ENCODE measurements at places on chromosomes 5 and 9.

GRCh38 chr5:115641948-115642347, 16.1 kb upstream of the TMED7 start:
- DNase-seq: no peak

GRCh38 chr9:19028835-19029451, 4.1 kb downstream of the SAXO1 start:
- DNase-seq: peak; percentile 23

GRCh38 chr5:40078898-40079575, 600.7 kb upstream of the PTGER4 start:
- no peak for DNase-seq

- DNase-seq: no peak
Measured at GRCh38 chr9:12554636-12555035, 138.5 kb upstream of the TYRP1 start.

GRCh38 chr5:157772127-157772526, 28.6 kb downstream of the LSM11 start:
- no peak for DNase-seq

DNA sequence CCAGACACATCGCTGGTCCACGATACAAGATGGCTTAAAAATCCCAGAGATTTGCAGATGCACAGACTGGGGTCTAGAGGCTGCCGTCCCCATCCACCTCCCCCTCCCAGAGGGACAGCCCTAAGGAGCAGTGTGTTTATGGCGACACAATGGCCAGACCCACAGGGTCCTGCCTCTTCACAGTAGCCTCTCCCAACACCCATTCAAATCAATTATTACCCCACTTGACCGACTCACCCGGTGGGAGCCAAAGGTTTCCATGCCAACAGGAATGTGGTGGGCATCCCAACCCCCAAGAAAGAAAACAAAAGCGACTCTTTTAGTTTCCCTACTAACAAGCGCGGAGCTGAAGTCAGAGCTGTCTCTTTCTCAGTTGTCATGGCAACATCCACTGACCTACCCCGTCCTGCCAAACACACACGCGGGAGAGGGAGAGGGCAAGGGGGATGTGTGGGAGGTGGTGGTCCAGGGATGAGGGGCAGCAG, 209.0 kb downstream of the TTLL11 start:
- DNase-seq: no peak

DNA sequence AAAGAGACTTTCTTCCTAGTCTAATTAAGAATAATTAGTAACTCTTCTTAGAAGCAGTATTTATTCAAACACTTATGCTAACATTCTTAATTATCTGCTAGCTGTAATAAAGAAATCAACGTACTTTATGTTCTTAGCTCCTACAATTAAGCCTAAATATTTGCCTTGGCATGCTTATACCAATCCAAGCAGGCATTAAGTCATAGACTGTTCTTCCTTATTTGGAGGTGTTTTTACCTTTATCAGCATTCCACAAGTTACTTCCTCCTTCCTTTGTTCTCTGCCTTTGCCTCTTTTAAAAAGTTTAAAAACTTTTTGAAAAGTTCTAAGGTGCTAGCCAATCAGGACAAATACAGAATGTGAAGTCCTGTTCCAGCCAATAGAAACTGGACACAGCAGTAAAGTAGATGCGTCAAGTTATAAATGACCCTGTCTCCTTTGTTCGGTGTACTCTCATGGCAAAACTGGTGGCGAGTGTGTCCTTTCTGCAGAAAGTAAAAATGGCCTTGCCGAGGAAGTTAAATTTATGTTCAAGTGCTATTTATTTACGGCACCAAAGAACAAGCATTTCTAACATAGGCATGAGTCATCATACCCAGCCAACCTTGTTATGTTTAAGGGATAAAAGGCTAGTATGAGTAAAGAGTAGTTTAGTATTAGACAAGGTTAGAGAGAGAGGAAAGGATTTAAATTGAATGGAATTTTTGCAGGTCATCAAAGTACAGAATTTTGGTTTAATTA, 58.6 kb downstream of the GPBP1 start:
- no peak for DNase-seq

- DNase-seq: no peak
Measured at GRCh38 chr5:90844931-90845330, 286.3 kb downstream of the ADGRV1 start.

DNA sequence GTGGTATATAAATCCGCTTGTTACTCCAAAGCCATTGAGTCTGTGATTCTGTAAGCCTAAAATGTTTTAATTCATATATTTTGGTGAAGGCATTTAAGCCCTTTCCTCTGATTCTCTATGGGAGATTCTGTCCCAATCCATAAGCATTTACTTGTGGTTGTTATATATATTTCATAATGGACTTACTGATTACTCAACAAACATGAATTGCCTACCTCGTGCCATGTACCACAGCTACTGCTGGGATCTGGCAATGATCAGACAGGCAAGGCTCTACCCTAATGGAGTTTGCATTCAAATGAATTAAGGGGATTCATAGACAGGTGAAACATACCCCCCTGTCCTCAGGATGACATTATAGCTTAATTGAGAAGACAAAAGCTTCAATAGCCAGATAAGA, 54.5 kb downstream of the C9orf152 start:
- DNase-seq: no peak

DNA sequence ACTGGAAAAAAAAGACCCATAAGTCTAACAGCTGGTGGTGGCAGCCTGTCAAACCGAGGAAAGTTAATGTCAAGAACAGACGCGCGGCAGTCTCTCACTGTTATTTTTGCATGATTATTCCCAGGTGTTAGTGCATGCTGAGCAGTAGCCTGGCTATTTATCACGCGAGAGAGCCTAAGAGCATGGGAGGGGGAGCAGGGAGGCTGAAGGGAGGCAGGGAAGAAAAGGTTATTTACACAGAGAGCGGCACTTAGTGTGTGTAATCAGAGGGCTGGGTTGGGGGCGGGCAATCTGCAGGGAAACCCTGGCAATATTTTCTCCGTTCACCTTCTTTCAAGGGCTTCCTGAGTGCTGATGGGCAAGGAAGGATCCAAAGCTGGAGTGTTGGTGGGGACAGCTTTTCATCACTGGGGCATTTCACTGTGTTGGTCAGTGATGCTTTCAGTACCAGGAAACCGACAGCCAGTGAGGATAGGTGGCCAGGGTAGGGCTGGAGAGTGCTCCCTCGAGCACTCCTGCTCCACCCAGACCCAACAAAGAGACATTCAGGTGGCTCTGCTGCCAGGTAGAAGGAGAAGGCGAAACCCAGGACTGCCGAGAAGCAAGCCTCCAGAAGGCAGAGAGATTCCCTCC, 39.6 kb downstream of the ZNF608 start:
- DNase-seq: no peak

GRCh38 chr5:151897896-151898295, 26.8 kb downstream of the GLRA1 start:
- no peak for DNase-seq

- no peak for DNase-seq
Measured at GRCh38 chr5:123753937-123754891, 242.2 kb downstream of the CSNK1G3 start.

DNA sequence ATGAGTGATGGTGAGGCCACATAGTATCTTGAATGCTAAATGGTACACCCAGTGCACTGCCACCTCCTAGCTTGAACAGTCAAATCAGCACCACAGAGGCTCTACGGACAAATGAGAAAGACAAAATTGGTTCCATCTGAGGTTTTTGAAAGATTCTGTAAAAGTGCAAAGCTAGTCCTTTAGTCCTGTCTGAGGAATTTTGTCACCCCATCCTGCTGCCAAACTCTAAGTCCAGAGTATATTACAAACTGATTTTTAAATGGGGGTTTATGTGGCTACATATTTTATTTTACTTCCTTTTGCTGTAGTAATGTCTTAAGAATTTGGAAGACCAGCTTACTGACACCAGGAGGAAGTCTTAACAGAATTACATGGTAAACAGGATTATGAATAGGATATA, 7.7 kb downstream of the FREM1 start:
- no peak for DNase-seq

- DNase-seq: no peak
Measured at GRCh38 chr9:13110766-13111417, 168.6 kb downstream of the MPDZ start.

DNA sequence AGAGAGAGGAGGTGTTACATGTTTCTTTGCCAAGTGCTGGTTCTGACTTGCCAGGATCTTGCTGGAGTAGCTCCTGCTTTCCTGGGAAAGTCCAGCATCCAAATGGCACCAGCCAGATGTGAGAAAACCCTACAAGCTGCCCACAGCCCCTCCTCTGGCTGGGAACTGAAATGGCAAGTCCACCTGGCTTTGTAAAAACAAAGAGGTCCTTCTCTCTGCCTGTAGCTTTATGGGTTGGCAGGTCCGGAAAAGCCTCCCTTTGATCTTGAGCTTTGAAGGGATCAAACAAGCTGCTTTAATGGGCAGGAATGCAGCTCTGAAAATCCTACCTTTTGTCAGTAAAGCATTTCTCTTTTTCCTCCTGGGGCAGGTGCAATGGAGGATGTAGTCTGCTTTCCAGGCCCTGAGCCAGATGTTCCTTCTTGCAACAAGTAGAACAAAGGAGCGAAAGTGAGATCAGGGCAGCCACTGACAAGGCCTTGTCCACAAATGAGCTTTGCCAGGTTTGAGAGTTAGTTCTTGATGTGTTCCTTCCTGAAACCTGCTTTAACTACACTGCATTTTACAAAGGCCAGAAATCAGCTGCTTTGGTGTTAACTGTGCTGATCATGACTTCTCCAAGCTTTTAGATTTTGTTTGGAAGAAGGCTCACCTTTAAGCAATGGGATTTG, 456.7 kb downstream of the ZNF608 start:
- no peak for DNase-seq

- DNase-seq: no peak
Measured at GRCh38 chr9:123072407-123072995, 39.0 kb downstream of the GPR21 start.

DNA sequence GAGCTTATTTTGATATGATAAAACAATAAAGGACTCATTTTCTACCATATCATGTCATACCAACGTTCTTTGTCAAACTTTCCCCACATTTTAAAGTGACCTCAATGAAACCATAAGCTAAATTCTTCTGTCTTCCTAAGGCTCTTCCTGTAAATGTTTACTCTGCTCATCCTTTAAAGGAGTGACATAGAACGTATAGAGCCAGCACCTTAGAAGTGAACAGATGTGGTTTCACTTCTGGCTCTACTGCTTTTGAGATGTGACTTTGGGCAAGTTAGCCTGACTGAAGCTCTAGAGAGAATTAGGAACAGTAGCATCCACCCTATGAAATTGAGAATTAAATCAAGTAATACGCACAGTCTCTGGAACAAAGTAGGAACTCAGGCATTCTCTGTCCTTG, 24.1 kb downstream of the SAR1B start:
- no peak for DNase-seq

GRCh38 chr9:27347889-27348288, 50.9 kb upstream of the EQTN start:
- no peak for DNase-seq

GRCh38 chr5:161804263-161804662, 43.7 kb upstream of the GABRA1 start:
- DNase-seq: no peak

- no peak for DNase-seq
Measured at GRCh38 chr5:132749506-132749905, 2.3 kb downstream of the CCNI2 start.

GRCh38 chr5:173660481-173661280, 44.2 kb upstream of the BOD1 start:
- DNase-seq: no peak

DNA sequence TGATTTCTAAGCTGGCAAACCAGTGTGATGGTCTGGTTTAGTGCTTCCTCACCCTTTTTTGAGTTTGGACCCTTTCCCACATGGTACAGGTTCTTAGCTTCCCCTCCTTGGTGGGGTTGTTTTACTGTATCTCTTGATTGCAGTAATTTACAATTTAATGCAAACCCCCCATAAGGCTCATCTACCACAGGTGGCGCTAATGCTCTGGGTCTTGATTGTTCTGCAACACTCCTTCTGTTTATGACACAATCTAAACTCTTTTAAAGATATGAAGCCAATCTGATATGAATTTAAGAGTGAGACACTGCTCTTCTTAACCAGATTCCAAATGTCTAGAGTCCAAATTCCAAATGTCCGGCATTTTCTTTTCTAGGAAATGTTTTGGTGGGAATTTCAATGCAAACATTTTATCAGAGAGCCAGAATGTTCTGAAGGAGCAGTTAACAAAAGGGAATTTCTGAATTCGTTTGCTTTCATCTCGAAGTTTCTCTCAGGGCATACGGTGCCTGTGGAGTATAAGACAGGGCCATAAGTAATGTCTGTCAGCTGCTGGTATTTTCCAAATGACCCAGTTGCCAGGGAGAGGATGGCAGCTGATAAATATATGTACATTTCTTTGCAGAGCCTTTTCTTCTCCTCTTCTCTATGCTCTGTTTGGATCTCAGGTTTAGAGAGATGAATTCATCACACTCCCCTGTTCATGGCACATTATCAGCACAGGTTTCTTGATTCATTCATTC, 246.8 kb downstream of the ARHGAP26 start:
- peak; percentile 62 for DNase-seq

- no peak for DNase-seq
Measured at GRCh38 chr9:106179191-106179590, 484.9 kb downstream of the TMEM38B start.

DNA sequence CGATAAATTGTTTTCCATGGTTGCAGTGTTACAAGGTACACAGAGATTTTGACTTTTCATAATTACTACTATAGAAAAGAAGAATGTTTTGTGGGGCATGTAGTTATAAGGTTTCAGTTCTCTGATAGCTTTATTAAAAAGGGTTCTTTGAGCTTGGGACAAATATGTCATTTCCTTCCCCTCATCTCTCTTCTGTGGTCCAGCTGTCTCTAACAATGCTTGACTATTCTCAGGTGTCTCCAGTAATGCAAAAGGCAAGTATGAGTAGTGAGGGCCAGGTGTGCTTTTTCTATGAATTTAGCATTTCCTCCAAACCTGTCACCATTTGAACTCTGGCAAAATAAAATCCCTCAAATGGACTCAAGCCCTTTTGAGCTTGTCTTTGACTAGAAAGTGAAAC, 84.3 kb downstream of the SLF1 start:
- no peak for DNase-seq

DNA sequence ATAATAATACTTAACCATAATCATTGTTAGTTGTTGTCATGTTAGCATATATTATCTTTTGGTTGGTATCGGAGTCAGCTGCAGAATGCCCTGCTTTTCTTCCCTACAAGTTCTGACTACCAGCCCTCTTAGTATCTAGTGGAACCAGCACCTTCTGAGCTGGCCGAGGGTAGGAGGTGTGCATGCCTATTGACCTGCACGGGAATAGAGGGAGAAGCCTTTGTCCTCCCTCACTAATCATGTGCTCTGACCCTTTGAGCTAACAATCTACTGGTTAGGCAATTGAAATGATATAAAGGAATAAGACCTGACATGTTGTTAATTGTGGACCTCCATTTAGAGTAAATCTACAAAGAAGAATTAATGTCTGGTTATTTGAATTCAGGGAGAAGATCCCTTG, 4.1 kb downstream of the PCSK5 start:
- DNase-seq: no peak
